Activated gamma-delta T cell (primary cell): ENCODE measurements at places on chromosomes 12 and 14.

GRCh38 chr12:32255588-32255987 is 143.8 kb upstream of the FGD4 start:
- no peak for DNase-seq

GRCh38 chr14:31419967-31420318 is 407 bp downstream of the HEATR5A start:
- DNase-seq, result no peak

DNA sequence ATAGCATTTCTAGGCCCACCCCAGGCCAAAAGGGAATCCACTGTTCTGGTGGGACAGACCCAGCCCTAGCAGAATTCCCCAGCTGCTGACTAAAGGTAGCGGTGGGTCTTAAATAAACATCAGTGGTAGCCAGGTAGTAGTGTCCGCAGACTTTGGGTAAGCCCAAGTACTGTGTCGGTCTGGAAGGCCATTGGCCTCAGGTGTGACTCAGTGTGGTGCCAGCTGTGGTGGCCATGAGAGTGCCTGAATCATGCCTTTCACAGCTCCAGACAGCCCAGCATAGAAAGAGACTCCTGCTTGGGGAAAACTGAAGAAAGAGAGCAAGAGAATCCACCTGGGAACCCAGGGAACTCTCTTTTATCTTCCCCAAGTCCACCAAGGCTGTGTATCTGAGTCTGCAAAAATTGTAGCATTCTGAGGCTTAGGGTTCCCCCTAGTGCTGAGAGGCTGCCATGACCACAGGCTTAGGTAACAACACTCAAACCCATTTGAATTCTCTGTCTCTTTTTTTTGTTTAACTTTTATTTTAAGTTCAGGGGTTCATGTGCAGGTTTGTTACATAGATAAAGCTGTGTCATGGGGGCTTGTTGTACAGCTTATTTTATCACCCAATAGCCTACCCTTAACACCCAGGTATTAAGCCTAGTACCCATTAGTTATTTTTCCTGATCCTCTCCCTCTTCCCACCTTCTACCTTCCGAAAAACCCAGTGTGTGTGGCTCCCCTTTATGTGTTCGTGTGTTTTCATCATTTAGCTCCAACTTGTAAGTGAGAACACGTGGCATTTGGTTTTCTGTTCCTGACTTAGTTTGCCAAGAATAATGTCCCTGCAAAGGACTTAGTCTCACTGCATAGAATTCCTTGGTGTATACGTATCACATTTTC is 16.7 kb upstream of the CD163L1 start:
- DNase-seq, result no peak

- no peak for DNase-seq
Measured at GRCh38 chr12:94867066-94867855, 136.2 kb downstream of the NDUFA12 start.

GRCh38 chr12:38555620-38556591 is 239.3 kb downstream of the ALG10B start:
- DNase-seq, result no peak

GRCh38 chr12:43988838-43989560 is 153.1 kb downstream of the TMEM117 start:
- no peak for DNase-seq
